Dorsolateral prefrontal cortex (tissue), 122 donors: ENCODE measurements at places on chromosomes 1 and 21.

- DNase-seq = no peak
These were observed 41.2 kb downstream of the DMRTB1 start for GRCh38 chr1:53500204-53501064.

GRCh38 chr1:1291548-1292441, 11.6 kb downstream of the SCNN1D start:
- DNase-seq = no peak

- no peak for DNase-seq
These were observed 48.9 kb downstream of the RASAL2 start for GRCh38 chr1:178142806-178143205.

- DNase-seq = no peak
These were observed 508.1 kb downstream of the DPYD start for GRCh38 chr1:97412737-97413136.

- DNase-seq = no peak
These were observed 17.2 kb downstream of the JAK1 start for GRCh38 chr1:64948905-64949833.

- DNase-seq = no peak
These were observed 11.8 kb upstream of the SFN start for GRCh38 chr1:26851106-26851684.

GRCh38 chr1:210857705-210858104, 276.2 kb downstream of the KCNH1 start:
- DNase-seq = no peak

DNA sequence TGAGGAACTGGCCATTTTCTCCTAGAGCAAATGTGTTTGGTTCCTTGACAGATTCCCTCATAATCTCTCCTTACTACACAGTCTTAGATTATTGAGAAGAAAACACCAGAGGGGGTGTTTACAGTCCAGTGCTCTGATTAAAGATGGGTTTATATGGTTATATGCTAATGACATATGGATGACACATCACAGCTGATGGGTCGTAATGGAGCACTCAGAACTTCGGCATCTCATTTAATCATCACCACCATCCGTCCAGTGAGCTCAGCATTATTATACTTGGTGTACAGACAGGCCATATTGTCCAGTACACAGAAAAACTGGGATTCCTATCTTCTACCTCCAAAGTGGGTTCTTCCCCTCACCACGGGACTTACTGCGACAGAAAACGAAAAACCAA, 22.3 kb upstream of the NR5A2 start:
- DNase-seq = no peak

- DNase-seq = no peak
These were observed at the start of gene L1TD1 for GRCh38 chr1:62194651-62195544. Gene L1TD1 (plus strand): TSS chr1:62194849. CDS start chr1:62206629, 11,780 bp downstream.

GRCh38 chr1:76005765-76006164, 68.8 kb upstream of the ST6GALNAC3 start:
- no peak for DNase-seq

DNA sequence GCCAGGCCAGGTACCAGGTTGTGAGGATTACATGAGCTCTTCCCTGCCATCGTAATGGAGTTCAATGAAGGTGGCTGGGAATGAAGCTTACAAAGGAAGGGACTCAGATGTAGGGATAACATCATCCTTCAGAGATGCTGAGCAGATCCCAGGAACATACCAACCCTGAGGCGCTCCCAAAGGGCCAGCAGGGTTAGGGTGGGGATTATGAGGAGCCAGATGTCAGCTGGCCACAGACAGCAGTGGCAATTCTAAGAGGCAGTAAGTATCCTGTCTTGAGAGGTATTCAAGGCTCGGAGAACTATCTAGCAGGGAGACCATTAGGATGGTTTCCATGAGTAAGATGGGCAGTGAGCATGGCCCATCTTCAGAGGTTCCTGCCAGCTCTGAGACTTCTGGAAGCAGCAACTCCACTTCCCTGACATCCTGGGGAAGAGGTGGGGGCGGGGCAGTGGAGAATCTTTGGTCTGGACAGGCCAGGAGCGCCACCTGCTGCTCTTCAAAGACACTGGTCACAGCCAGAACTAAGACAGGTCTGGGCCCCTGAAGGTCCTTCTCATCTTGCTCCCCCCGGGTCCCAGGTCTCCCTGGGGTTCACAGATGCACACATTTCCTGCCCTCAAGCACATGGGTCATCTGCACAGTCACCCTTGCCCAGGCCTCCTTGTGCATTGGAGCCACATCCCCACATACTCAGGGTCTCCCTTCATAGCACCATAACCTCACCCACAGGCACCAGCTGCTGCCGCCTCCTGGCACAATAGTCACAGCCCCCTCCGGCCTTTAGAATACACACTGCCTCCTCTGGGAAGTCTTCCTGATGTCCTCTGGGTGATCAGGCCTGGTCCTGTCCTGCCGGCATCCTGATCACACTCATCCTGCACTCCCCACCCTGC, 2.7 kb upstream of the SDC3 start:
- peak; percentile 86 for DNase-seq

DNA sequence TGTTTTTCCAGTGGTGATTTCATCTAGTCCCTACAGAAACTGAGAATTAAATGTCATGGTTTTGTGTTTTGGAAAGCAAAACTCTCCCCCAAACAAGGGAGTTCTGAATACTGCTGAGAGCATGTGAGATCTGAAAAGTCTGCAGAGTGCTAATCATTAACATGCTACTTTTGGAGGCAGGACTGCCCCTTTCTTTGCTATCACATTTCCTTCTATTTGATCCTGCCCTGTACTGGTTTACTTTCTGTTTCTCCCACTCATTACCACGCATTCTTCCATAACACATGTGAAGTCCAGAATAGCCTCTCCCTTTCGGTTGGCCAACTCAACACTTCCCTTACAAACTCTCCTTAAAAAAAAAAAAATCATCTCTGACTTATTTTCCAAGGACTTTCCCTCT, 63.6 kb downstream of the GADD45A start:
- DNase-seq = no peak

GRCh38 chr1:204385727-204386126, 25.9 kb downstream of the PPP1R15B start:
- no peak for DNase-seq

- peak; percentile 41 for DNase-seq
These were observed 7.8 kb downstream of the NUAK2 start for GRCh38 chr1:205313563-205314308.
